ENCODE measurements at places on chromosomes 1 and 21.

GRCh38 chr1:212542761-212543187 lies 65.8 kb upstream of the ATF3 start:
- no peak for DNase-seq

DNA sequence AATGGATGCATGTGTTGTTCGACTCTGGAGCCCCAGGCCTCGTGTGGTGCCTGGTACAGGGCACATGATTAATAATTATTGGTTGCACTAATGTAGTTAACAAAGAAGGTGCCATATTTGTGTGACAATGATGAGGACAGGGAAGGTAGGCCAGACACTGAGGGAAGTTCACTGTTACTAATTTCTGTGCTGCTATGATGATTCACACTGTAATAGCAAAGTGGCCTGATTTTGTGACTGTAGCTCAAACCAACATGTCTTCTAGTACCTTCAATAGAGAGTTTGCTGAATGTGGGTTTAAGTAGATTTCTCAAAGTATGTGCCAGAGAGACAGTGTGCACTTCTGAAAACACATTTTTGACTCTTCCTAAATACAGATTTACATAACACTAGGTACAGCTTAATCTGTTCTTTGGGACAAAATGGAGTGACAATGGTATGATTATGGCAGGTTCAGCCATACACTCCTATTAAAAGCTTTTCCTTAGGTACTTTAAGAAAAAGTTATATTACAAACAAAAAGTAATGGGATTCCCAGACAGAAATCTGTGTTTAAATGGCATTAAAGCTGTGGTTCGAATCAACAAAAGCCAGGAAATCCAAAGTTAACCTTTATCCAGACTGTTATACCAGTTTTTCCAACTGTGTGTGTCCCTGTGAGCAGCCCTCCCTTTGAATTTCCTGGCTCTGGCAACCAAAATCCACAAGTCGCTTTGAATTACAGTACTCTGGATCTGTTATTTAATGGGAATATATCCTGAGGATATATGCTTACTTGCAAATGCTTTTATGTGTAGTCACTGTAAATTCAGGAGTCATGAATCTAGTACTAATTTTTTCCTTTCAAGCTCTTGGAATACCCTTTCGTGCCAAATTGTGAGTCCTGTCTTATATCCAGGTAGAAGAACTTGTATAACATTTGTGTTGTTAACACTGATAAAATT lies 277.1 kb upstream of the SGIP1 start:
- DNase-seq = no peak

- DNase-seq = no peak
Measured at GRCh38 chr1:176950736-176951324, 213.7 kb downstream of the ASTN1 start.

- DNase-seq = no peak
Measured at GRCh38 chr1:40312238-40313205, 4.6 kb downstream of the COL9A2 start.

GRCh38 chr1:53811414-53811851 lies 26.7 kb downstream of the NDC1 start:
- no peak for DNase-seq

DNA sequence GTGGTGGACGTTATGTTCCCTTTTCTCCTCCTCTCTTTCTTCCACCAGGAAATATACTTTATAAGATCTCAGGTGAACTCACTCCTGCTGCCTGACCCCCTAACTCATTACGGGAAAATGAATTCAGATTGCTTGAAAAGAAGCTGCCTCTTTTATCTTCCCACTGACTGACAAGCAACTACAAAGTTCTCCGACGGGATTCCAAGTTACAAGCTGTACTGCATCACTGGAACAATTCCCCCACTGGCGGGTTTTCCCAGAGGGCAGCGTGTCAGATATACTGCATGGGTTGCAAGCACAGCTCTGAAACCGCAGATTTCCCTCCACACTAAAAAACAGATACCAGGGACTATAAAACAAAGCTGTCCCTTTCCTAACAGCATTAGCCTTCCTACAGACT lies 390.6 kb downstream of the KCTD3 start:
- DNase-seq = no peak
